ENCODE measurements at places on chromosomes 11 and 22. TPM values are rescaled to one million over a fixed set of nuclear protein-coding genes. Genes with fewer than 3 reads are reported as not detected.
A peak's percentile ranks its signal among the peaks of the same experiment; 100 is the strongest.

The DEFB131B gene
- total RNA-seq = not detected

The OR51M1 gene
- total RNA-seq = not detected

The SYT8 gene
- not detected for total RNA-seq

The SAA2 gene
- total RNA-seq = not detected

The RAG2 gene
- total RNA-seq = not detected

GRCh38 chr11:92829671-92830070 lies 139.8 kb upstream of the MTNR1B start:
- DNase-seq = no peak

- DNase-seq = peak; percentile 91
Observed at GRCh38 chr11:2898366-2899079, 12.9 kb upstream of the CDKN1C start.

DNA sequence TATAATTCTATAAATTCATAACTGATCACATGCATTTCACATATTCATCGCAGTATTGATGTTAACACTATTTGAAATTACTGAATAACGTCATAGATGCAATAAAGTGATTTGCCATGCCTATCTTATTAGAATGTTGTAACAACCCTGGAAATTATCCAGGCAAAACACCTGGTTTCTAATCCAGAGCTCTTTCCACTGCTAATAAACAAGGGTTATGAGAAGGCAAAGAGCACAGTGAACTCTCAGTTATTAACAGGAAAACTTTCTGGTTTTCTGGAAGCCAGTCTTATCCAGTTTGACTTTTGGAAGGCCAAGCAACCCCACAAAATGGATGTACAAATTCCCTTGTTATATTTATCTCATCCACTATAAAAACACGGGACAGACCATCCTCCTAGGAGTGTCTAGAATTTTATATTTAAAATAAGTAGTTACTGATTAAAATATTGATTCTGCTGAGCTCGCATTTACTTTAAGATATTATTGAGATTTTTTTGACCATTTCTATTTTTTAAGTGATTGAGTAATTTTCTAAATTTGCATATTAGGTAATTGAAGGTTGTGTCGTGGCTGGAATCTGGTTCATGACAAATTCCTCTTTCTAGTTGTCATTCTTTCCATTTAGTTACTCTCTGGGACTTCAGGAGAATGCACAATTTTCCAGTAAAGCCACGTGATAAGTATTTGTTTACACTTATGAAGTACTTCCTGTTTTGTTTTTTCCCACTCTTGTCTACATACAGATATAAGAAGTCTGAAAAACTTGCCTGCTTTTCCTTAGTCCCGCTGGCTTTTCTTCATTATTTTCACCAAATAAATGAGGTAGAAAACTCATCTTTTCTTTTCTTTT lies 47.9 kb downstream of the DCUN1D5 start:
- peak; percentile 4 for DNase-seq

DNA sequence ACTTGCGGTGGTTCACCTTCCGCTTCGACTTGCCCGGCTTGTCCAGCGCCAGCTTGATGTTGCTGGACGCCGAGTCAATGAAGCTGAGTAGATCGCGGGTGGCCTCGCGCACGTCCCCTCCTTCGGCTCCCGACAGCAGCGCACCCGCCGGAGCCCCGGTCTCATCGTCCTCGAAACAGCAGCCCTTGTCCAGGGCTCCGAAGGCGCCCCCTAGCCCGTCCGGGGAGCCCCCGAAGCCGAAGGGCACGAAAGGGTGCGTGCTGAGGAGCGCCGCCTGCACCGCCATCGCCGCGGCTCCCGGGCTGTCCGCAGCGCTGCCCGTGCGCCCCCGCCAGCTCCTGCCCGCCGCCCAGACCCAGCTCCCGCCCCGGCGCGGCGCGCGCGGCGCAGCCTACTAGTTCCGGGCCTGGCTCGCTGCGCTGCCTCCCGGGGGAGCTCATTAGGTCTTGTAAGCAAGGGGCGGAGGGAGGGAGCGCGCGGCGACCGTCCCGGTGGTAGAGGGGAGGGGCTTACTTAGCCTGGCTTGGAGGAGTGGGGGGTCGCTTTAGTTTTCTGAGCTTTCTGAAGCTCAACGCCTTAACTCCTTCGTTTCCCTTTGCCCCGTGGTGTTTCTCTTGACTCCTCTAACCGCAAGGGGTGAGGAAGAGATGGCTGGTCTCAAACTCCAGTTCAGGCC lies at the start of gene FAM181B:
Gene FAM181B (minus strand): TSS at position 421 of the 676 bp plus-strand sequence. CDS start 135 bp downstream, at position 286.
- DNase-seq = peak; percentile 34
